ENCODE measurements at places on chromosomes 12 and 14.
A peak's percentile ranks its signal among the peaks of the same experiment; 100 is the strongest.

- no peak for DNase-seq
These were observed 888 bp upstream of the EEA1 start for GRCh38 chr12:92929983-92930382.

DNA sequence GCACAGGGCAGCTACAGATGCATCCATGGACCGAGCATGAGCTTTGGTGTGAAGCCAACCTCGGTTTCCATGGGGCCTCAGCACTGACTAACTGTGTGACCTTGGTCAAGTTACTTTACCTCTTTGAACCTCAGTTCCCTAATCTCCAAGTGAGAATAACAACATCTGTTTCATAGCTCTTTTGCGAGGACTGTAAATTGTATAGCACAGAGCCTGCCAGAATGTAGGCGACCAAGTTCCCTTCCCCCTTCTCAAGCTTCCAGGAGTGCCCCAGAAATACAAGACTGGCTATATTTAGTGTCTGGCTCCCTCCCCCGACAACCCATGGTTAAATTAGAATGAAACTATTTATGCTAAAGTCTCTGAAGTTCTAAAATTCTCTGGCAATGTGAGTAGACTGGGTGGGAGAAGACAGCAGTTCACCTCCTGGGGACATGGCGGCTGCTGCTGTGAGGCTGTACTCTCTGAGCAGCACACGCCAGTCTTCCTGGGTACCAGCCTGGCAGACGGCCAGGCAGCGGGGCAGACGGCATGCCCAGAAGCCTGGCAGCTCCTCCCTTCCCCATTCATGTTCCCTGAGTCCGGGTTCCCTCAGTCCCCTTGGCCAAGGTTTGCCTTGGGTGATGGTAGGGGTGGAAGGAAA is 22.0 kb upstream of the TMED10 start:
- peak; percentile 31 for DNase-seq

- DNase-seq: no peak
These were observed 21.6 kb upstream of the BLTP3B start for GRCh38 chr12:100164153-100164704.

- DNase-seq: no peak
These were observed 79.6 kb downstream of the PPM1A start for GRCh38 chr14:60328583-60328982.

DNA sequence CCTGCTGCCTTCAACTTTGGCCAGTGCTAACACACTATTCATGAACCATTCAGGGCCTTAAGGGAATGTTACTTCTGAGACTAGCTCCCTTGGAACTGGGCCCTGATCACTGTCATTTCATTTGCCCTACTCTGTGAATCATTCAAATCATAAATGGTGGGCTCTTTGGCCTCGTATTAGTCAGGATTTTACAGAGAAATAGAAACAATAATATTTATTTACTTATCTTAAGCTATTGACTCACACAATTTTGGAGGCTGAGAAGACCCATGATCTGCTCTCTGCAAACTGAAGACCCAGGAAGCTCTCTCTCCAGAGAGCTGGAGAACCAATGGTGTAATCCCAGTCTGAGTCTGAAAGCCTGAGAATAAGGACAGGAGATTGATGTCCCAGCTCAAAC is 398.5 kb downstream of the LRIG3 start:
- DNase-seq: no peak

- DNase-seq: no peak
These were observed 4.8 kb upstream of the SERPINA9 start for GRCh38 chr14:94480809-94481208.

- DNase-seq: no peak
These were observed 37.8 kb upstream of the PLBD1 start for GRCh38 chr12:14605401-14605989.

DNA sequence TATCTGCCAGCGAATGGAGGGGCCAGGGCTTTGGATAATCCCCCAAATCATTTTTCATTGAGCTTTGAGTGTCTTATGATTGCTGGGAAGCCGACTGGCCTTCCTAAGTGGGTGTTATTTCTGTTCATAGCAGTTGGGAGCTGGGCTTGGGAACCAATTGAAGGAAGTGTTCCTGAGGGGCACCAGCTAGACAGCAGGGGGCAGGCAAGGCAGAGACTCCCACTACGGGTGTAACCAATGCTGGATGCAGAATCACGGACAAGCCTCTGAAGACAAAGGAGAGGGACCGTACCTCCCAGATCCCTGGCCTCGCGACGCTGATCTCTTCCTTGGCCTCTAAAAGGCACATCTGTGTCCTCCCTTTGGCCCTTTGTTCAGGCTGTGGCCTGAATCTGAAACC is 149.0 kb upstream of the PRMT8 start:
- DNase-seq: no peak

DNA sequence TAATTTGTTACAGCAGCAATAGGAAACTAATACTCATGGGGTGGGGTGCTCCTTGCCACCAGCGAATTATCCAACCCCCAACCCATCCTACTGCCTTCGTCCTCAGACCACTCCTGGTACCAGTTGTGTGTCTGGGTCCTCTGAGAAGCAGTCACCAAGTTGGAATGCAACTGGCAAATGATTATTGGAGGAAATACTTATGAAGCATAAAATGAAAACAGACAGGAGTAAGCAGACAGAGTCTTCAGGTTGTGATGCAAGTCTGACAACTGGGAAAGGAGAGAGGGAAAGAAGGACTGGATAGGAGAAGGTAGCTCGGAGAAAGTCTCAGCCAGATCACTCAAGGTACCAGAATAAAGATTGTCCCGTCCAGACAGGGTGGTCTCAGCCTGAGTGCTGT is 181.1 kb upstream of the ARID2 start:
- no peak for DNase-seq

- DNase-seq: no peak
These were observed 13.5 kb downstream of the AMN1 start for GRCh38 chr12:31715283-31715825.

DNA sequence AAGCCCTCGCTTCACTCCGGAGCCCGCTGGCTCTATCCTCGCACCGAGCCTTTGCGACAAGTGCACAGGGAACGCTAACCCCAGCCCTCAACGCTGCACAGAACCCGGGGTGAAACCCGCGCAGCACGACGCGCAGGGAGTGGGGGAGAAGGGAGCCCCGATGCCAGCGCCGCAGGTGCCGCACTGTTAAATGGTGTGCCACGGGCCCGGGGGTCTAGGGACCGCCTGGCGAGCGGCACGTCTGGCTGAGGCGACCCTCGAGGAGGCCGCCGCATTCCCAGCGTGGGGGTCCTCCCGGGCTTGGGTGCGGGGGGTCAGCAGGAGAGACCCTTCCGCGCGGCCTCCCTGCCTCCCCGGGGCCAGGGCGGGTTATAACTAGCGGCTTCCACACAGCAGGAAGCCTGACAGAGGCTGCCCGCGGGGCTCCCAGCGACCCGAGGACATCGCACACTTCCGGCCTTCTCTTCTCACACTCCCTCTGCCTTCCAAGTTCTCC is 23.8 kb upstream of the LRTM2 start:
- no peak for DNase-seq

- DNase-seq: no peak
These were observed 14.5 kb downstream of the VWF start for GRCh38 chr12:6110006-6110405.

GRCh38 chr14:95142208-95142607 is 15.1 kb downstream of the DICER1 start:
- no peak for DNase-seq

- no peak for DNase-seq
These were observed 18.3 kb downstream of the IL26 start for GRCh38 chr12:68207276-68207675.

GRCh38 chr12:30088259-30088995 is 304.7 kb upstream of the TMTC1 start:
- no peak for DNase-seq

- no peak for DNase-seq
These were observed 48.5 kb downstream of the CDC42BPB start for GRCh38 chr14:103008768-103009357.

GRCh38 chr12:48350249-48351021 is at the start of gene ZNF641:
TSS of gene ZNF641 (minus strand) at chr12:48350919. CDS start at chr12:48348090, 2,829 bp downstream.
- DNase-seq: peak; percentile 38

GRCh38 chr12:65607401-65607841 is 216.9 kb upstream of the HMGA2 start:
- no peak for DNase-seq

DNA sequence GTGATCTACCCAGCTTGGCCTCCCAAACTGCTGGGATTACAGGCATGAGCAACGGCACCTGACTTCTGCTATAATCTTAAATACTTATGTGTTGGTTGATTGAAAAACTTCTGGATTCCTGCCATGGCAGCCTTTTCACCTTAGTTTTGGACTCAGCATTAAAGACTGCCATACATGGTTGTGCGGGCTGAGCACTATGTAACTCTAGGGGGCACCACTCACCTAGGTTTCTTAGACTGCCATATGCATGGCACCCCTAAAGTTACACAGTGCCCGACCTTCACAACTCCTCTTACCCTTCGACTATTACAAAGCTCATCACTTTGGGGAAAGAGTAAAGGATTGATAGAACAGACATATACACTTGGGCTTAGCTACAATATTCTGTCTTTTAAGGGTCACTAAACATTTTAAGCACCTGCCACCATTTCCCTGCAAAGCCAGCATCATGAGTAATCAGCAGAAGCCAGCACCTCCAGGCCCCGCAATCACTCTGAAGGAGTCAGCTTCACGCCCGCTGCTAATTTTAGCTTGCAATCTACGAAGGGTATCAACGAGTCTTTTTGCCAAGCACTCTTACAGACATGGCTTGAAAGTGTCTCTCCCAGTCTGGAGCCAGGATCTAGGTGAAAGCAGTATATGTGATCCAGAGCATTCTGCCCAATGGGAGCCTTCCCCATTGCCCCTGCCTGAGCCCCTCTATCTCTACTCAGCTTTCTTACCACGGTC is 59.8 kb downstream of the SUDS3 start:
- no peak for DNase-seq

- no peak for DNase-seq
These were observed 23.6 kb upstream of the KCNH3 start for GRCh38 chr12:49515266-49515665.

DNA sequence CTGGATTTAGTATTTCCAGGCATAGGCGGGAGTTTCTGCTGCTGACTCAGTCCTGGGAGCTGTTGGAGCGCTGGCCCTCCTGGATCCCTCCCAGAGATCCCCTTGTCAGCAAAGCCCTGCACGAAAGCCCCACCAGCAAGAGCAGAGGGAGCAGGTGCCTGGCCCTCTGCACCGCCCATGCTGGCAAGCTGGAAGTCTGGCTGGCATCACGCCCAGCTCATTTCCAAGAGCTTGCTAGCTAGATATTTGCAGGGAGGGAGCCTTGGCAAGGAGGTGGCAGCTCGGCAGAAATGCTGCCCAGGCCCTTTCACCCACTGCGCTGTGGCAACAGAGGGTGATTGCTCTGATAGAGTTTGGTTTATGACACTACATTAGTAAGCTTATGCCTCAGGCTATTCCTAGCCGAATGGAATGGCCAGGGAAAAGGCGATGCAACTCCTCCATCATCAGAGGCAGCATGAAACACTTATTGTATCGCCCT is 193.9 kb downstream of the EMP1 start:
- DNase-seq: no peak

DNA sequence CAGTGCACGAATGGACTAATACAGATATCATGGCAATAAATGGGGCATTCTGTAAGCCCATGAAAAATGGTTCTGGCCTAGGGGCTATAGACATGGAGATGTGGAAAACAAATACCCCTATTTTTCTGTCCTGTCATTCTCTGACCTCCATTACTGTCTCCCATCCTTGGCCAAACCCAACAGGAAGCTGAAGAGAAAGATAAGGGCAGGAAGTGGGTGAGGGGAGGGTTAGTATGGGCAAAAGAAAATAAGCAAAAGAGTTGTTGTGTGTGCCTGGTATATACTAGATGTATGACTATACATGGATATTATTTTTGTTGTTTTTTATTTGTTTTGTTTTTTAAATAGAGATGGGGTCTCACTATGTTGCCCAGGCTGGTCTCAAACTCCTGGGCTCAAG is 339.3 kb downstream of the PCNX1 start:
- no peak for DNase-seq

GRCh38 chr12:67957383-67957782 is 31.9 kb upstream of the IFNG-AS1 start:
- no peak for DNase-seq

GRCh38 chr12:52347551-52348510 is 19.4 kb downstream of the KRT85 start:
- DNase-seq: no peak

GRCh38 chr12:63968673-63969072 is 124.2 kb downstream of the SRGAP1 start:
- DNase-seq: no peak

DNA sequence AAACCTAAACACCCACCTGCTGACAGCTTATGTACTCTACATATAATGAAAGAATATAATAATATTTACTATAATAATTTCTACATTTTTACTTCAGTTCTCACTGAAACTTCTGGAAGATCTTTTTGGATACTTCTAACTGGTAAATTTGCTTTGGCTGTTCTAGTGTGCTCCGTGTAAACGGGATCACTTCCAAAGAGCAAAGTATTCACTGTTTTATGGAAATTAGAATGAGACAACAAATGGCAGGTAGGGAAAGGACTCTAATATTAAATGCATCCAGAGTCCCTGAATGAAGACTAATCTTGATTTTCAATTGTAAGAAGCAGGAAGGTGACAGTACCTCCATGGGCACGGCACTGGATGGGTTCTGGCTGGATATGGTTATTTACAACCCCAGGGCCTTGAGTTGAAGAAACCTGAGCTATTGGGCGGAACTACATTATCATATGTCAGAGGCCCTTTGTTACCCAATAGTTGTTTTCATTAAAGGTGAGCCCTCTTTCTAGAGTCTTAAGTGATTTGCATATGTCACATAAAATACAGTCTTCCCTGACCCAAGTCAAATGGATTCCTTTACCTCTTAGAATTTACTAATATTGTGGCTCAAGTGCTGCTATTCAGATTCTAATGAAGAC is 10.7 kb downstream of the ERP29 start:
- no peak for DNase-seq

- DNase-seq: no peak
These were observed 38.7 kb upstream of the NCOR2 start for GRCh38 chr12:124605883-124606774.

DNA sequence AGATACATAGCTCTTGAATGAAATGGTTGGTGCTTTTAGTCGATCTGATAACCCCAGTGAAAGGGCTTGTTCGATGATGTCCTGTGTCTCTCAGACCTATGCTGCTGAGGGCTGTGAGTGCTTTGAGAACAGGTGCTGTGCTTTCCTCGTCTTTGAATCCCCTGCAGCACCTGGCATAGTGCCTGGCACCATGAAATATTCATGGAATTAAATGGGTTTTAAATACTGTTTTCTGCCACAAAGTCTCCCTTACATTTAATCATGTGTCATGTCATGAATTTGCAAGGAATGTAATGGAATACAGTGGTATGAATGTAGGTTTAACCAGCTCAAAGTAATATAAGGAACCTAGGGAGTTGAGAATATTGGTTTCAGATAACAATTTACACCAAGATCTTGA is 220.5 kb upstream of the PRICKLE1 start:
- DNase-seq: no peak
